ENCODE measurements at places on chromosomes 4 and X. TPM values are rescaled to one million over a fixed set of nuclear protein-coding genes. Genes with fewer than 3 reads are reported as not detected.

- H3K4me1 ChIP-seq, result peaks cover 28% of the 10 kb centered on the region
- no peak for DNase-seq
- H3K36me3 ChIP-seq, result peaks cover 21% of the 10 kb centered on the region
- no peak overlapping the region for H3K4me3 ChIP-seq
- H3K27me3 ChIP-seq, result no peaks in the 10 kb centered on the region
Observed at GRCh38 chr4:87088186-87088585, 132.2 kb downstream of the KLHL8 start.

GRCh38 chr4:41787931-41788330 lies 39.4 kb upstream of the PHOX2B start:
- H3K36me3 ChIP-seq, result no peaks in the 10 kb centered on the region
- H3K4me3 ChIP-seq, result no peak overlapping the region
- no peaks in the 10 kb centered on the region for H3K4me1 ChIP-seq
- no peak for DNase-seq
- H3K27me3 ChIP-seq, result no peaks in the 10 kb centered on the region
- no peak overlapping the region for H3K27ac ChIP-seq

GRCh38 chr4:73620115-73620792 lies at the start of gene RASSF6:
RASSF6 (minus strand) TSS chr4:73620436; CDS start chr4:73611795, 8,641 bp downstream.
- no peaks in the 10 kb centered on the region for H3K27me3 ChIP-seq
- H3K27ac ChIP-seq, result peak within 1 kb of the TSS; percentile 86
- peak; percentile 93 for DNase-seq
- peak within 1 kb of the TSS; percentile 83 for H3K4me3 ChIP-seq
- no peaks in the 10 kb centered on the region for H3K4me1 ChIP-seq
- H3K36me3 ChIP-seq, result no peaks in the 10 kb centered on the region

GRCh38 chrX:6170424-6170823 lies 58.2 kb downstream of the NLGN4X start:
- H3K27me3 ChIP-seq, result no peaks in the 10 kb centered on the region
- DNase-seq, result no peak
- H3K27ac ChIP-seq, result no peak overlapping the region
- no peaks in the 10 kb centered on the region for H3K4me1 ChIP-seq
- no peaks in the 10 kb centered on the region for H3K36me3 ChIP-seq
- H3K4me3 ChIP-seq, result no peak overlapping the region

GRCh38 chr4:17761062-17761461 lies 20.4 kb downstream of the FAM184B start:
- no peaks in the 10 kb centered on the region for H3K27me3 ChIP-seq
- H3K36me3 ChIP-seq, result no peaks in the 10 kb centered on the region
- H3K27ac ChIP-seq, result no peak overlapping the region

DNA sequence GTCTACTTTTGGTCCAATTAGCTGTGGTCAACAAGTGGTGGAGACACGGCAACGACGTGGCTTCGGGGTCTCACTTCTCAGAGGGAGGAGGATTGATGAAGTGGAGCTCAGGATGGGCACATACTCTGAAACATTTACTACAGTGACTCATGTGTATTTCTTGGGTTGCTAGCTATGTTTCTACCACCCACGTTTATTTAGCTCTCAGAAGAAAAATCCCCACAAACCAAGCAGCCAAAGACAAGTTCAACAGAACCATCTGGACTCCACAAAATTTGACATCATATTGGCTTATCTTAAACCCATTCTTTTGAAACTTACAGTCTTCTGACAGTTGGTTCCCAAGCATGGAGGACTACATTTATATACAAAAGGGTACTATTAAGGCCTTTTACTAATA lies 158.0 kb downstream of the CBLL2 start:
- no peak overlapping the region for H3K4me3 ChIP-seq
- no peaks in the 10 kb centered on the region for H3K27me3 ChIP-seq
- H3K4me1 ChIP-seq, result no peaks in the 10 kb centered on the region
- H3K27ac ChIP-seq, result no peak overlapping the region
- DNase-seq, result no peak

DNA sequence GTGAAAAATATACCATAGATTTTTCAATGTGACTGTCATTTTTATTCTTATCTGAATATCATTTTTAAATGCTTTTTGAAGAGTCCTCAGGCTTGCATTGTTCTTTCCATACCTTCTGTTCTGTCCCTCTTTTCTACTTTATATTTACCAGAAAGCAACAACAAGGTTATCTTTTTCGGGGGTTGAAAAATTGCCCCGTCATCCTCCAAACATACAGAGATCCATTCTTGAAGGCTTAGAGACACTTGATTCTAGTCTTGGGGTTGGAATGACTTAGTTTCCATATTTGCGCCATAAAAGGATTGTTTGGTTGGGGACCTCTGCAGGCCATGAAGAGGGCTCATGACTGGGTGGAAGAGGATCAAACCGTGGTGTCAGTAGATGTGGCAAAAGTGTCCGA lies 63.5 kb downstream of the FAM114A1 start:
- no peak for DNase-seq
- H3K36me3 ChIP-seq, result peaks cover 11% of the 10 kb centered on the region
- no peak overlapping the region for H3K4me3 ChIP-seq
- H3K4me1 ChIP-seq, result no peaks in the 10 kb centered on the region

Gene TEX13B
- not detected for polyA plus RNA-seq

Gene ENPP6
- 7.2 TPM for polyA plus RNA-seq

Gene ADH6
- 39.2 TPM for polyA plus RNA-seq

Gene PHOX2B
- not detected for polyA plus RNA-seq
